ENCODE measurements at places on chromosomes 11 and 22. TPM values are rescaled to one million over a fixed set of nuclear protein-coding genes. Genes with fewer than 3 reads are reported as not detected.

Gene FGF4
- not detected for total RNA-seq

Gene TRIM49
- not detected for total RNA-seq

DNA sequence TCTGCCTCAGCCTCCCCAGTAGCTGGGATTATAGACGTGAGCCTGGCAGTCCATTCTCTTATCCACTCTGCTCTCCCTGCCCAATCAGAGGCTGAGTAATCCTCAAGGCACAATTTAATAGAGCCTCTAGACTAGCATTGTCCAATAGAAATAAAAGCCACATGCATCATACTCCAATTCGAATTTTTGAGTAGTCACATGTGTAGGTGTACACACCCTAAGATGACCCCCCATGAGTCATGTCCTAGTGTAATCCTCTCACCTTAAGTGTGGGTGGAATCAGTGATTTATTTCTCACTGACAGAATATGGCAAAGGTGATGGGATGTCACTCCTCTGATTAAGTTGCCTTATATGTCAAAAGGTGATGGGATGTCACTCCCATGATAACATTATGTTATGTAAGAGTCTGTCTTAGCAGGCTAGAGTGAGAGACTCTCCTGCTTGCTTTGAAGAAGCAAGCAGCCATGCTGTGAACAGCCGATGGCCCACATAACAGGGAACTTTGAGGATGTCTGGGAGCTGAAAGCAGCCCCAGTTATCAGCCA is 61.3 kb downstream of the MN1 start:
- H3K4me3 ChIP-seq: no peak overlapping the region
- no peaks in the 10 kb centered on the region for H3K36me3 ChIP-seq
- no peak overlapping the region for H3K27ac ChIP-seq
- H3K4me1 ChIP-seq: no peaks in the 10 kb centered on the region

Gene SLCO2B1
- 32.1 TPM for total RNA-seq

- no peak overlapping the region for H3K27ac ChIP-seq
- H3K27me3 ChIP-seq: no peaks in the 10 kb centered on the region
- no peak for DNase-seq
- H3K36me3 ChIP-seq: no peaks in the 10 kb centered on the region
Observed at GRCh38 chr11:102186551-102187191, 76.4 kb downstream of the YAP1 start.

- no peak for DNase-seq
- H3K27ac ChIP-seq: no peak within 1 kb of the TSS
- H3K4me1 ChIP-seq: no peaks in the 10 kb centered on the region
- no peaks in the 10 kb centered on the region for H3K27me3 ChIP-seq
- no peaks in the 10 kb centered on the region for H3K36me3 ChIP-seq
Observed at GRCh38 chr11:18726040-18726439, at the start of gene IGSF22. Gene IGSF22 (minus strand): TSS chr11:18726188. CDS start chr11:18724236, 1,952 bp downstream.

DNA sequence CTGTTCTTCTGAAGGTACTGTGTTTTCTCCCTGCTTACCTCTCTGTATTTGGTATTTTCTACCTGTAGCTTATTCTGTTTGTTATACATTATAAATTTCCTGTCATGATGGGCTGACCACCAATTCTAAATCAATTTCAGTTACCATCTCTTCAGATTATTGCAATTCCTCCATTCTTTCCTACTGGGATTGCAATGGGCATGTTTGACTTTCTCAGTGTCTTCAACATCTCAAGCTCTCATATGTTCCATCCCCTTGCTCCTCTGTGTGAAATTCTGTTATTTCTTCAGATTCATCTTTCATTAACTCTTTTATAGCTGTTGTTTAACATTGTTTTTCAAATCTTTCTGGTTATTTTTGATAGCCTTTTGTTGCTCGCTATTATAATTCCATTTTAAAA is 15.5 kb upstream of the C22orf39 start:
- H3K4me3 ChIP-seq: no peak overlapping the region
- no peak overlapping the region for H3K27ac ChIP-seq
- peaks cover 63% of the 10 kb centered on the region for H3K36me3 ChIP-seq
- no peaks in the 10 kb centered on the region for H3K4me1 ChIP-seq
- DNase-seq: no peak

DNA sequence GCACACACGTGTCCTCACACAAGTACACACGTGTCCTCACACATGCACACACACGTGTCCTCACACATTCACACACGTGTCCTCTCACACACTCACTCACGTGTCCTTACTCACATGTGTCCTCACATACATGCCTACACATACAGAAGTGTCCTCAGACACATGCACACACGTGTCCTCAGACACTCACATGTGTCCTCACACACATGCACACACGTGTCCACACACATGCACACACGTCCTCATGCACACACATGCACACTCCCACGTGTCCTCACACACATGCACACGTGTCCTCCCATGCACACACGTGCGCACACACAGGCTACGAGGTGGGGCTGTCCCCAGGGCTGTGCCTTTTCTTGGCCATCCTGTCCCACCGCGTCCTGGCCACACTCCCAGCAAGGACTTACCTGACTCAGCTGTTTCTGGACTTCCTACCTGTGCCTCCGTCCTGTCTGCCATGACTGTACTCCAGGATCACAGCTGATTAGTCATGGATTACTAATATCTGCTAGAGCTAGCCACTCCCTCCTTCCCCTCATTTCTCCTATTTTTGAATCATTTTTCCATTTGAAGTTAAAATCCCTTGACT is 990.2 kb downstream of the BRD1 start:
- H3K27ac ChIP-seq: no peak overlapping the region
- no peaks in the 10 kb centered on the region for H3K36me3 ChIP-seq
- H3K27me3 ChIP-seq: no peaks in the 10 kb centered on the region
- no peak for DNase-seq
- H3K4me1 ChIP-seq: no peaks in the 10 kb centered on the region
- no peak overlapping the region for H3K4me3 ChIP-seq

DNA sequence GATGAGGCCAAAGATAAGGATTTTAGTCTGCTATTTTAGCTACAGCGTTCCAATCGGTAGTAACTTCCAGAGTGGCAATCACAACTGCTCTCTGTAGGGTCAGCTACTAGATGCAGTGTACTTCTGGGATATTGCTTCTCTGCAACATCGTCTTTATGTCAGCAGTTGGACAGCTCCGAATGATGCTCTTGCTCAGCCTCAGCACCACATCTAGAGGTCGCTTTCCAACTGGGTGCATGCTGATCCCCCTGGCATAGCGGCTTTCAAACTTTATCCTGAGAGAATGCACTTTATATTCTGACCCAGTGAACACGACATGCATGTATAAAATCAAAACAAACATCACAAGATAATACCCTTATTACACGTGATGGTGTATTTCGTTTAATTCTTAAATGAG is 219.6 kb downstream of the C11orf87 start:
- no peaks in the 10 kb centered on the region for H3K4me1 ChIP-seq
- H3K27ac ChIP-seq: no peak overlapping the region
- no peak for DNase-seq
- H3K36me3 ChIP-seq: no peaks in the 10 kb centered on the region
- no peak overlapping the region for H3K4me3 ChIP-seq

Gene CHEK1
- 0.55 TPM for total RNA-seq

GRCh38 chr22:23497016-23497885 is 82.8 kb downstream of the IGLL1 start:
- H3K36me3 ChIP-seq: no peaks in the 10 kb centered on the region
- H3K27ac ChIP-seq: no peak overlapping the region
- no peak overlapping the region for H3K4me3 ChIP-seq
- no peaks in the 10 kb centered on the region for H3K4me1 ChIP-seq
- H3K27me3 ChIP-seq: no peaks in the 10 kb centered on the region
- no peak for DNase-seq

DNA sequence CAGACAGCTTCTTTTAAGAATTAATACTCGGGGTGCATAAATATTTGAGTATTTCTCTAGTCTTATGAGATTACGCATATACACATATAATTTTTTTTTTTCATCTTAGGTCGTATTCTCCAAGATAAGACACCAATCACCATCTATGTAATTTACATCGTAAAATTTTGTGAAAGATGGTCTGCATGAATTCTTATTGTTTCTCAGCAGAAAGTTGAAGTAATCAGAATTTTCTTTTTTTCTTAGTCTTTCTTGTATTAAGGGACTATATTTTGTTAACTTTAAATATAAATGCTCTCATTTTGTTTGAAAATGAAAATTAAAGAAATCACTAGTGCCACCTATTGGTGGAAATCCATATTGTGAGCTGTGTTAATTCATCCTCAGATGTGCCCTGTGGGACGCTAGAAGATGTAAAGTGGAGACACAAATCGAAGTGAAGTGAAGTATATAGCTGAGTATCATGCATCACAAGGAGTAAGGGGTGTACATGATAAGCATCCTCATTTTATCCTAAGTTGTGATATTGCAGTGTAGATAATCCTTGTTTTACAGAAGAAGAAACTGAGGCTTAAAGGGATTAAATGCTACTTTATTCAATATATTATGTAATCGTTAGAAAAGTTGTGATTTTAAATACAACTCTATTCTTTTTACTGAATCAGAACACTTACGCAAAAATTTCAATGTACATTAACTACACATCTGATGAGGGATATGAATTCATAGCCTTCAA is 2084.3 kb downstream of the LRRC4C start:
- no peaks in the 10 kb centered on the region for H3K27me3 ChIP-seq
- no peak overlapping the region for H3K27ac ChIP-seq
- no peaks in the 10 kb centered on the region for H3K4me1 ChIP-seq
- no peak for DNase-seq
- H3K36me3 ChIP-seq: no peaks in the 10 kb centered on the region

GRCh38 chr22:17429516-17429915 is 60.3 kb downstream of the CECR2 start:
- no peaks in the 10 kb centered on the region for H3K36me3 ChIP-seq
- no peak overlapping the region for H3K27ac ChIP-seq
- H3K4me1 ChIP-seq: no peaks in the 10 kb centered on the region
- H3K27me3 ChIP-seq: no peaks in the 10 kb centered on the region
- no peak overlapping the region for H3K4me3 ChIP-seq

GRCh38 chr11:2346014-2346413 is 31.1 kb upstream of the CD81 start:
- DNase-seq: no peak
- H3K4me1 ChIP-seq: no peaks in the 10 kb centered on the region
- H3K27ac ChIP-seq: no peak overlapping the region
- H3K27me3 ChIP-seq: no peaks in the 10 kb centered on the region
- H3K4me3 ChIP-seq: no peak overlapping the region

Gene XBP1
- total RNA-seq: 892 TPM

GRCh38 chr11:47606731-47607130 is 12.5 kb upstream of the C1QTNF4 start:
- H3K4me3 ChIP-seq: no peak overlapping the region
- no peak for DNase-seq
- H3K36me3 ChIP-seq: no peaks in the 10 kb centered on the region
- H3K27me3 ChIP-seq: no peaks in the 10 kb centered on the region

GRCh38 chr11:104541701-104542100 is 356.6 kb downstream of the CASP12 start:
- H3K36me3 ChIP-seq: no peaks in the 10 kb centered on the region
- no peaks in the 10 kb centered on the region for H3K27me3 ChIP-seq
- no peak overlapping the region for H3K27ac ChIP-seq
- no peak overlapping the region for H3K4me3 ChIP-seq

GRCh38 chr11:72100462-72100861 is 2.6 kb downstream of the LAMTOR1 start:
- no peak for DNase-seq
- no peak overlapping the region for H3K27ac ChIP-seq
- peaks cover 21% of the 10 kb centered on the region for H3K4me1 ChIP-seq
- H3K27me3 ChIP-seq: no peaks in the 10 kb centered on the region
- H3K36me3 ChIP-seq: peaks cover 5% of the 10 kb centered on the region

Gene MS4A6E
- total RNA-seq: not detected

Gene IL17REL
- total RNA-seq: not detected

Gene SLC37A2
- 5.0 TPM for total RNA-seq

Gene LRRC4C
- 0.84 TPM for total RNA-seq

Gene RGL4
- not detected for total RNA-seq

- no peaks in the 10 kb centered on the region for H3K27me3 ChIP-seq
- no peak overlapping the region for H3K4me3 ChIP-seq
- DNase-seq: no peak
- H3K4me1 ChIP-seq: no peaks in the 10 kb centered on the region
- H3K27ac ChIP-seq: no peak overlapping the region
- H3K36me3 ChIP-seq: no peaks in the 10 kb centered on the region
Observed at GRCh38 chr11:118213201-118213600, 11.6 kb downstream of the JAML start.

Gene PAX6
- 2.1 TPM for total RNA-seq

DNA sequence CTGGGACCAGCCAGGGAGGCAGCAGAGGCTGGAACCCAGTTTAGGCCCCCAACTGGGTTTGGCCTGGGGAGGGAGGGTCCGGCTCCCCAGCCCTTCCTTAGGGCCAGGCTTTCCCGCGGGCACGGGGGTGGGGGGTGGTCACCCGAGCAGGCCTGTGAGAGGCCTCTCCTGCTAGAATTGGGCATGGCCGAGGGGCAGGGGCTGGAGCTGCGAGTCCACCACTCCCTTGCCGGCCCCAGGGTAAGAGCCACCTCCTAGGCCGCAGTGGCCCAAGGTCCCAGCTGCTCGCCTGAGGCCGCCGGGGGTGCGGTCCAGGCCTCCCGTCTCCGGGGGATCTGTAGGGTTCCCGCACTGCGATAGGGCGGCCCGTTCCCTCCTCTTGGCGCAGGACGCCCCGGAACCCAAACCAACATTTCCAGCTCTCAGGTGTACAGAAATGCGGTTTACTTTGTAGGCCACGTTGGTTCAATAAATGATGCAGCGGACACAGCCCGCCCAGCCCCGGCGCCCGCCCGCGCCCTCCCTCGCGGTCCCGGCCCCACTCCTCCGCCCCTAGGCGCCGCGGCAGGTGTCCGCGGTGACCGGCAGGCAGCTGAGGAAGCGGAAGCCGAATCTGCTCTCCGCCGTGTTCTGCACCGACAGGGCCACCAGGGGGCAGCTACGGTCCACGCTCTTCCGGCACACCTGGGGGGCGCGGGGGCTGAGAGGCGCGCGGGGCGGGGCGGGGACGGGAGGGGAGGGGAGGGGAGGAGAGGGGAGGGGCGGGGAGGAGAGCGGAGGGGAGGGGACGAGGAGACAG is 5.9 kb downstream of the LMNTD2 start:
- peak overlapping the region; percentile 23 for H3K4me3 ChIP-seq
- H3K36me3 ChIP-seq: no peaks in the 10 kb centered on the region
- H3K27me3 ChIP-seq: no peaks in the 10 kb centered on the region
- no peaks in the 10 kb centered on the region for H3K4me1 ChIP-seq
- DNase-seq: peak; percentile 68

GRCh38 chr11:70078781-70079616 is 882 bp downstream of the ANO1 start:
- H3K27me3 ChIP-seq: no peaks in the 10 kb centered on the region
- no peaks in the 10 kb centered on the region for H3K36me3 ChIP-seq
- H3K4me3 ChIP-seq: no peak overlapping the region
- no peaks in the 10 kb centered on the region for H3K4me1 ChIP-seq
- H3K27ac ChIP-seq: no peak overlapping the region
- peak; percentile 46 for DNase-seq

GRCh38 chr22:30614268-30614667 is 7.3 kb downstream of the TCN2 start:
- no peaks in the 10 kb centered on the region for H3K4me1 ChIP-seq
- H3K4me3 ChIP-seq: no peak overlapping the region
- DNase-seq: no peak

Gene C11orf86
- total RNA-seq: not detected

- H3K27ac ChIP-seq: no peak overlapping the region
- DNase-seq: no peak
- H3K4me1 ChIP-seq: no peaks in the 10 kb centered on the region
- no peaks in the 10 kb centered on the region for H3K27me3 ChIP-seq
Observed at GRCh38 chr11:131430473-131431208, 60.2 kb downstream of the NTM start.

Measured in pancreas (tissue), 10 donors.